ENCODE measurements at places on chromosomes 13 and 19.

DNA sequence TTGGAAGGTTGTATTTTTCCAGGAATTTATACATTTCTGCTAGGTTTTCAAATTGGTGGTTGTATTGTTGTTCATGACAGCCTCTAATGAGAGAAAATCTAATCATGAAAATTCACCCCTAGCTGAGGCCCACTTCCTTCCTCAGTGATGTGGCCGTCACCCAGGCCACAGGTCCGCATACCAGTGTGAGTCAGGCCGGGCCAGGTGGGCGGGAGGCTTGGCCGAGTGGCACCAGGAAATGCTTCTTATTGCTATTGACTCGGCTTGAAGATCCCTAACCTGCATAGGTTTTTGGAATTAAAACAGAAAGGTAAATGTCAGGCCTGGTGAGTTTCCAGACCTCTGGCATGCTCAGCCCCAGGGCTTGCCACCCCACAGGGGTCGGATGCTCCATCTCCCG, 88.7 kb downstream of the SCGB2B2 start:
- no peak for DNase-seq

DNA sequence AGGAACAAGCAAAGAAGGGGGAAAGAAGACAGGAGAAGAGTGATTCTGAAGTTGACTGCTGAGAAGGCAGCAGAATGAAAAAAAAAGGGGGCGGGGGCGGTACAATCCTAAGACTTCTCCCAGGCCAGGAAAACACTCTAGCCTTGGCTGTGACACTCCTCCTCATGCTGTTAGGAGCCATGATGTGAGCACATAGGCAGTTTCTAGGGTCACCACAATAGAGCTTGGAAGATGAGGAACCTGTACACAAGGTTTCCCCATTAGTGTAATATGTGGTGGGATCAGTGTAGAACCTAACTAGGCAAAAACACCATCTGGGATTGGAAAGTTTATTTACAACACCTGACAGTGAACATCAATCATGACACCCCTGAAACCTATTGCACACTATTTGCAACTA, 86.9 kb downstream of the FOXO1 start:
- DNase-seq, result no peak

- DNase-seq, result no peak
These were observed 1.1 kb downstream of the TNNI3 start for GRCh38 chr19:55156202-55157063.

- DNase-seq, result no peak
These were observed 339.8 kb upstream of the OBI1 start for GRCh38 chr13:78998630-78999315.

GRCh38 chr19:15464394-15465385, at the start of gene RASAL3:
TSS of gene RASAL3 (minus strand) at chr19:15464544. CDS start at chr19:15464358, 186 bp downstream.
- DNase-seq, result peak; percentile 35

All from activated naive CD4-positive, alpha-beta T cell (primary cell).